ENCODE measurements at places on chromosomes 11 and 22.

DNA sequence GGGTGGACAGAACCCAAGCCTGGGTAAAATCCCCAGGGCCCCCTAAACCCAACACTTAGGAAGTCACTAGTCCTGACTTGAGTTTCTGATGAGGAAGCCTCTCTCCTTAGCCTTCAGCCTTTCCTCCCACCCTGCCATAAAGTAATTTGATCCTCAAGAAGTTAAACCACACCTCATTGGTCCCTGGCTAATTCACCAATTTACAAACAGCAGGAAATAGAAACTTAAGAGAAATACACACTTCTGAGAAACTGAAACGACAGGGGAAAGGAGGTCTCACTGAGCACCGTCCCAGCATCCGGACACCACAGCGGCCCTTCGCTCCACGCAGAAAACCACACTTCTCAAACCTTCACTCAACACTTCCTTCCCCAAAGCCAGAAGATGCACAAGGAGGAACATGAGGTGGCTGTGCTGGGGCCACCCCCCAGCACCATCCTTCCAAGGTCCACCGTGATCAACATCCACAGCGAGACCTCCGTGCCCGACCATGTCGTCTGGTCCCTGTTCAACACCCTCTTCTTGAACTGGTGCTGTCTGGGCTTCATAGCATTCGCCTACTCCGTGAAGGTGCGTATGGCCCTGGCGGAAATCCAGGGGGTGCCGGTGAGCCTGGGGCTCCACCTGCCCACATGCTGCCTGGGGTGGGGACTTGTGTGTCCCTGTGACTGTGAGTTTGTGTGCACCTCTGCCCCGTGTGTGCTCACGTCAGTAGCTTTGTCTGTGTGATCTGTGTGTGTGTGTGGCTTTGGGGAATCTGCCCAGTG is at the start of gene IFITM1:
TSS of gene IFITM1 (plus strand) at position 254 of the 767 bp plus-strand sequence. CDS start at position 385, 131 bp downstream.
- peak; percentile 66 for DNase-seq

DNA sequence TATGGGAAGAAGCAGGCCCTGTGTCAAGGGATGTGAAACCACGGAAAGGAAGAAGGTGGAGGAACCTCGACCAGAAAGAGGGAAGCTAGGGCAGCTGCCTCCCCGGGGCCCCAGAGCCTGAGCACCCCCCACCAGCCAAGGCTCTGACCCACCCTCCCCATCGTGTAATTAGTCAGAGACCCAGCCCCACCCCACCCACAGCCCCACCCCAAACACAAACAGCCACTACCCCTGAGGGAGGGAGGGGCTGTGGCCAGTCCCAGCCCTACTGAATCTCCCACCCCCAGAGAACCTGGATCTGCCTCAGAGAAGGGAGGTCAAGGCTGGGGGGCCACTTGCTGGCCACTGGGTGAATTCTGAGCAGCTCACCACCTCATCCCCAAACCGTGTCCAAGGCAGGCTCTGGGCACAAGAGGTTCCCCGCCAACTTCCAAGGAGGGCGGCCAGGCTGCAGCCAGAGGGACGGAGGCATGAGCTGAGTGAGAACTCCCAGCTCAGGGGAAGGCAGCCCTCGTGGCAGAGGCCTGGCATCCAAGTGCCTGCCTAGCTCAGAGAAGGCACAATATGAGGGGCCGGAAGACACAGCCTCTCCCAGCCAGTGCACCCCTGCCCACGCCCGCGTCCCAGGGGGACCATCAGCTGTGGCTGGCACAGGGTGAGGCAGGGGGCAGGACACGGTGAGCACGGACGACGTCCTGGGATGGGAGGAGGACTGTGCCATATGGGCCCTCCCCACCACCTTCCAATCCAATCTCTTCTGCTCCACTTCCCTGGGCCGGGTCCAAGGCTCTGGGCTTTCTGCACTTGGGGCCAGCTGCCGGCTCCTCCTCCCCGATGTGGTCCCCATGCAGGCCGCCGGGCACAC is 2.7 kb downstream of the PLXNB2 start:
- DNase-seq = no peak

GRCh38 chr22:28329186-28330073 is 350.2 kb downstream of the TTC28 start:
- peak; percentile 32 for DNase-seq

DNA sequence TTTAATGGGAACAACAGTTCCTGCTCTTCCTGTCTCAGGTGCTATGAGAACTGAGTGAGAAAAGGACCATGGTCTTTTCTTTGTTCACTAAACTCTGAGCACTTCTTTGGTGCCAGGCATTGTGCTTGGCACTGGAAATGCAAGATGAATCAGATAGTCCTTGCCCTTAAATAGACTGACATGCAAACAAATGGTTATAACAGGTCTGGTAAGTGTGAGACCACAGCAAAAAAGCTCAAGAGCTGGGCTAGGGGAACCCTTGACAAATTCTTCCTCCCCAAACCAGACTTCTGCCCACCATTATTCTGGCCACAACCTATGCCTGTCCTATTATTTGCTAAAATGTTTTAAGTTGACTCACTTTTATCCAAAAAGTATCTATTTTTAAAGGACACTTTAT is 5.1 kb downstream of the SLC43A3 start:
- no peak for DNase-seq

DNA sequence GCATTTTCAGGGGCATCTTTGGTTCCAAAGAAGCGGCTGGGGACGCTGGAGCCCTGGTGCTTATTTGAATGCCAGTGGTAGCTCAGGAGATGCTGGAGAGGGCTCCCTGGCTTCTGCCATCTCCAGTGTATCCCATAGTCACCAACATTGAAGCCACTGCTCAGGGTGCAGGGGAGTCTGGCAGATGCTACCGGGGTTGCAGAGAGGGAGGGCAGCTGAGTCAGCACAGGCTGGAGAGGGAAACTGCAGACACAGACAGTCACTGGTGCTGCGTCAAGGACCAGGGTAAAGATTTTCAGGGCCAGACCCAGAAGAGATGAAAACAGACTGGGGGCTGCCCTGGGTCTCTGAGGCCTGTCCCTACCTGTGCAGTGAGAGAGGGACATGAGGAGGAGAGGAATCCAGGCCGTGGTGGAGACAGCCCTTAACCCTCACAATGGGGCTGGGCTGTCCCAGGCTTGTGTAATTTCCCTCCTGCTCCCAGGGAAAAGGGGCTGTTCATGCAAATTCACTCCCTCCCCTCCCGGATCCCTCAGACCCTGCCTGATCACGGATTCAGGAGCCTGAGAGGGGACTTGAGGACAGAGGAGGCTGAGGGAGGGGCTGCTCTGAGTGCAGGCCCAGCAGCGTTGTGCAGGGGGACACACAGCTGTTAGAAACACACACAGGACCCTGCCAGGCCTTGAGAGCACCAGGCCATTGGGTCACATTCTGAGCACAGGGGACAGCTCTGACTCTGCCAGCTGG is 126.9 kb upstream of the GRK3 start:
- no peak for DNase-seq

GRCh38 chr11:11793073-11793472 is 48.7 kb upstream of the USP47 start:
- no peak for DNase-seq
